ENCODE measurements at places on chromosomes 3 and 15. TPM values are rescaled to one million over a fixed set of nuclear protein-coding genes. Genes with fewer than 3 reads are reported as not detected.

ZIC1 gene
- not detected for polyA plus RNA-seq

DNAJB11 gene
- polyA plus RNA-seq = 73.3 TPM

PLS1 gene
- polyA plus RNA-seq = 123 TPM

STOML1 gene
- polyA plus RNA-seq = 3.5 TPM

TBCCD1 gene
- 6.6 TPM for polyA plus RNA-seq

GRM2 gene
- not detected for polyA plus RNA-seq

P2RY1 gene
- polyA plus RNA-seq = 4.1 TPM

DLEC1 gene
- polyA plus RNA-seq = 0.46 TPM

SUSD5 gene
- polyA plus RNA-seq = not detected

GOLGA6B gene
- polyA plus RNA-seq = not detected

CYP8B1 gene
- under 0.01 TPM for polyA plus RNA-seq

FGF7 gene
- polyA plus RNA-seq = 15.6 TPM

CHL1 gene
- 7.0 TPM for polyA plus RNA-seq

TLR9 gene
- polyA plus RNA-seq = not detected

NAALADL2 gene
- 2.3 TPM for polyA plus RNA-seq

GOLGA6D gene
- polyA plus RNA-seq = not detected

LAMB2 gene
- polyA plus RNA-seq = 85.0 TPM

EXD1 gene
- polyA plus RNA-seq = not detected

NR2E3 gene
- 5.4 TPM for polyA plus RNA-seq

ATP13A4 gene
- polyA plus RNA-seq = 3.0 TPM

IL20RB gene
- polyA plus RNA-seq = 1.2 TPM

AQP9 gene
- polyA plus RNA-seq = 0.54 TPM

Data from sigmoid colon (tissue), 7 donors.